ENCODE measurements at places on chromosomes 2 and 18.

DNA sequence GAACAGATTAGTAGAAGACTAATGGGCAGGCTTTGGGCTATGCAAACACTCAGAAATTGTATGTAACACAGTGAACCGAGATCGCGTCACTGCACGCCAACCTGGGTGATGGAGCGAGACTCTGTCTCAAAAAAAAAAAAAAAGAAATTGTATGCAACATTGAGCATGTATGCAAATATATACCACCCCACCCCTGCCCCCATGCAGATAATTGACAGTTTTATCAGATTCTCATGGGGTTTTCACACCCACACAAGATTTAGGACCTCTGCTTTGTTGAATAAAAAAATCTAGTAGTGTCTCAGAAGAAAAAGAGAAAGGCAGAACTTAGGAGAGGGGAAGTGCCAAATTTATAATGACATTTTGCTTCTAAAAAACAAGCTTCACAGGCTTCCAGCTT, 131.6 kb upstream of the FN1 start:
- no peak for DNase-seq

DNA sequence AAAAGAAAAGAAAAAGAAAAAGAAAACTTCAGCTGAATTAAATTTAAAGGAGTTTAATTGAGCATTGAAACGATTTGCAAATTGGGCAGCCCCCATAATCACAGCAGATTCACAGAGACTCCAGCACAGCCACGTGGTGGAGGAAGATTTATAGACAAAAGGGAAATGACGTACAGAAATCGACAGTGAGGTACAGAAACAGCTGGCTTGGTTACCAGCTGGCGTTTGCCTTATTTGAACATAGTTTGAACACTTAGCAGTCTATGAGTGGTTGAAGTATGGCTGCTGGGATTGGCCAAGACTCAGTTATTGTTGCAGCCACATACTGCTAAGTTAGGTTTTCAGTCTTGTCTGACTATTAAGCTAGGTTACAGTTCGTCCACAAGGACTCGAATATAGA, 312.2 kb upstream of the SLC14A2 start:
- DNase-seq: no peak

DNA sequence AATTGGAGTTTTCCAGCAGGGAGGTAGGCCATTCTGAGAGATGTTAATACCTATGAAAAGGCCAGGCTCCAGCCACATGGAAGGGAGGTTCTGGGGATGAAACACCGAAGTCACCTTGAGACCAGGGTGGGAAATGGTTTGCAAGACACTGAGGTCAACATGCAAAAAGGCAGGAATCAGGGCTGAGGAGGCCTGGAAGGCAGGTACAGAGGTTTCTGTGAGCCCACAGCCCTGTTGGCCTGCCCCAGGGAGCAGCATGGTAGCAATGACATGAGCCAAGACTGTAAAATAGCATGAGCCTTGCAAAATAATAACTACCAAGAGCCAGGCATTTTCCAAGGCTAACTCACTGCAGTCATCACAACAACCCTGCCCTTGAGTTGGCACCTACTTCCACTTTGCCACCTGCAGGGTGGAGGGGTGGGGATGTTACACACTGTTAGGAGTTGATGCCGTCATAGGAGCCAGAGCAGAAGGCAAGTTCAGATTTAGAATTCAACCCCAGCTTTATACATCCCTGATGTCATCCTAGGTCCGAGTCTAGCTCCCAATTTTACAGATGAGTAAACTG, 61.3 kb downstream of the ZBTB7C start:
- DNase-seq: no peak

DNA sequence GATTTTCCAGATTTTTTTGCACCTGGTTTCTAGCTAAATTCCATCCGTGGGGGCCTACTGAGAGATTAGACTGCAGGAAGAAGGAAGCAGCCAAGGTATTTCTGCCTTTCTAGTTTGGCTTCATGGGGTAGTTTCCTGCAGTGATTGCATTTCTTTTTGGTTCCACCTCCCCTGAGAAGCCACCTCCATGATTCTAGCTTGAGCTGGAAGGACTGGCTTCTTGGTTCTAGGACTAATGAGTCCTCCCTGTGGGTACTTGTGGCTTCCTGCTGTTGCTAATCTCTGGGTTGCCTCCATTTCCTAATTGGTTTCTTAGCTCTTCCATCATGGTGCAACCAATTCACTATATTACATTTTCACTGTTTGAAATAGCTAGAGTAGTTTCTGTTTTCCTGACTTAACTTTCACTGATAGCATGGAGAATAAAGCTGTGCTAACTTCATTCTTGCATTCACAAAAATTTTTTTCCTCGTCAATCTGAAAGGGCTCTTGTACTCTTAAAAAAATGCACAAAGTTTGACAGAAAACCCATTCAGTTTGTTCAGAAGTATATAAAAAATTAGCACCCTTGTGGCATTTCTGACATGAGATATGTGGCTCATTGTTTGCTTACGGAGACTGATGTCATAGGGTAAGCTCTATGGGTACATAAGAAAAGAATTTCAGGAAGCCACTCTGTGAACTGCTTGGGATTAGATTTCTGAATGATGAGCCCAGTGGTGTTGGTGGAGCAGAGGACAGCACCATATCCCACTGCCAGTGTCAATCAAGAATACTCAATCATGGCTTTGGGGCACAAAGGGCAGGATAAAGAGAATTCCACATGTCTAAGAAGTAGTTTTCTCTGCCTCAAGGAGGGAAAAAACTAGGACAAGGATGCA, 242.8 kb upstream of the RBMS1 start:
- no peak for DNase-seq

- peak; percentile 32 for DNase-seq
Observed at GRCh38 chr2:237627441-237628246, at the start of gene LRRFIP1. Gene LRRFIP1 (plus strand): TSS chr2:237627587. CDS start chr2:237627645, 58 bp downstream.

DNA sequence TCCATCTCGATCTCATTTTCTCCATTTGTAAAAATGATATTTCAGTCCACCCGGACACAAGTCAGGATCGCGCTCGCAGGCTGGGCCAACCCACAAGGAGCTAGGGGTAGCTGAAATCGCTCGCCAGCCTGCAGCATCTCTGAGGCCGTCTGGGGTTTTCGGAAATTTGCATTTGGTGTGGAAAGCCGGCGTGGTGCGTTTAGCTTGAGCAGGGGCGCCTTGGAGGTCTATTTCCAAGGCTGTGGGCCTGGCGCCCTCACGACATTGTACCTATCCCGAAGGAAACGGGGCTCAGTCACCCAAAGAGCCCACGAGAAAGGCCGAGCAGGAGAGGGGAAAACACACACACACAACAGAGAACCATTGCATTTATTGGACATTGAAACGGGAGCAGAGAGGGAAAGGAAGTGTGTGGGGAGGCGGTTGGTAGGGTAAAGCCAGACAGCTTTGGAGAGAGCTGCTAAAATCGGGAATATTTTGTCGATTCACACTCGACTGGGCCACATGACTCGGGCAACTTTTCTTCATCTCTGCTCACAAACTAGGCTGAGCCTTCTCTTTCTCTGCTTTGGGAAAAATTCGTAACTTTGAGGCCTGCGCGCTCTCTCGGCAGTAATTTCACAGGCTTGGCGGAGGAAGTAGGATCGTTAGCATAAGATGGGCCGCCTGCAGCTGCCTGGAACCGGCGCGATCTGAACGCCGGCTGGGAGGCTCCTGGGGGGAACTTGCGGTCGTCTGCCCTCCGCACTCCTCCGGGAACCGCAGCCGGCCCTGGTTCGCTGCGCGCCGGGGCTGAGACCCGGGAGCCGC, 1.1 kb upstream of the HOXD8 start:
- no peak for DNase-seq

DNA sequence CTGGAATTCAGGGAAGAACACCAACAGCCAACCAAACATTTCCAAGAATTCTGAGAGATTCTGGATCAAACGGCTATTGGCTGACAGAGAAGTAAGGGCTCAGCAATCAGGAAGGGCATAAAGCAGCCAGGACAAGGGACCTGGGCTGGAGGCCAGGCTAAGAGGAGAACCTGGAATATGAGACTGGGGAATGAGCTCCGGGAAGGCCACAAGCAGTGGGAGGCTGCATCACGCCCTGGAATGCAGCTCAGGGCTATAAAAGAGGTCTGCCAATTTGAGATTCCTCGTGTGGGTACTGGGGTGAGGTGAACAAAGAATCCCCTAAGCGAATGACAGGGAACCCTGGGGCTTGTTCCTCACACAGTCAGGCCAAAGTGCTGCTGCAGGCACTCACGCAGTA, 60.4 kb downstream of the ANO7 start:
- DNase-seq: no peak

DNA sequence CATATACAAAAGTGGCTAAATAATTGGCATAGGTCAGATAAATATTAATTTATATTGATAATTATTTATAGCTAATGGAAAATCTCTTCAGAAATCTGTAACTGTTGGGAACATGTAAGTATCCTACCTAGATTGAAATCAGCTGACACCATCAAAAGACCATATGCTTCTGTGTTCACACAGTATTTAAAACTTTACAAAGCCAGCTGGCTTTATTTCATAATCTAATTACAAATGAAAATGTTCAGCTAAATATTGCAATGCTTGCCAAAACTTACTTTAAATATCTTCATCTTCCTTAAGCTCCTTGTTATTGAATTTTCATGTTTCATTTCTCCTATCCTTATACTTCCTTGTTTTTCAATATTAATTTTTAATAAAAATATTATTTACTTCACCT, 190.9 kb upstream of the DOK6 start:
- no peak for DNase-seq

Measured in activated naive CD4-positive, alpha-beta T cell treated with anti-CD3 and anti-CD28 coated beads for 36 hours (primary cell).